ENCODE measurements at places on chromosomes 1 and 21. TPM values are rescaled to one million over a fixed set of nuclear protein-coding genes. Genes with fewer than 3 reads are reported as not detected.

Gene SPATA6
- total RNA-seq: 6.2 TPM

Gene TMPRSS15
- total RNA-seq: not detected

Gene PRR9
- 0.23 TPM for total RNA-seq

Gene RAB42
- total RNA-seq: 2.2 TPM

Gene MAEL
- total RNA-seq: not detected

Gene C1orf216
- total RNA-seq: 19.5 TPM

Gene OR2L3
- not detected for total RNA-seq

Gene CD52
- not detected for total RNA-seq

Gene PLEKHN1
- total RNA-seq: 0.66 TPM

Gene CLDN14
- 0.26 TPM for total RNA-seq

Gene IL22RA1
- not detected for total RNA-seq
